ENCODE measurements at places on chromosomes 1 and 21. TPM values are rescaled to one million over a fixed set of nuclear protein-coding genes. Genes with fewer than 3 reads are reported as not detected.
A peak's percentile ranks its signal among the peaks of the same experiment; 100 is the strongest.

Gene SYNC
- total RNA-seq: 16.4 TPM

Gene PRAMEF13
- total RNA-seq: not detected

GRCh38 chr1:23177438-23178380, 9.1 kb upstream of the LUZP1 start:
- peak; percentile 70 for DNase-seq

GRCh38 chr1:195591917-195592672, 1016.1 kb downstream of the KCNT2 start:
- DNase-seq: no peak

DNA sequence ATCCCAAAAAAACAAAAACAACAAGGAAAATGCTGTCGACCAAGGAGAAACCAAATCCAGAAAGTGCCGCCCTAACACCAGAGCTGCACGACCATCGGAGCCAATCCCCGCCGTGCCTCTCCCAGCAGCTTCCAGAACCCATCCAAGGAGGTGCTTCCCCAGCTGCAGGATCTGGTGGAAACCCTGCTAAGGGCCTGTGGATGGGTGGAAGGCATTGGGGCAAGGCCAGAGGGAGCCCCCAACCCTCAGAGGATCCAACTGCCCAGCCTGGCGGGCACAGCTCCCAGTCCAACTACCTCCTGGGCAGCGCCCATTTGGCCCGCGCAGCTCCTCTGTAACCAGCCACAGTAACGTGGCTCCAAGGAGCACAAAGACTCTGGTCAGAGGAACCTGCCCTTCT, 81.6 kb downstream of the NPHP4 start:
- DNase-seq: no peak

GRCh38 chr1:113442131-113442530, 51.8 kb downstream of the MAGI3 start:
- DNase-seq: no peak

DNA sequence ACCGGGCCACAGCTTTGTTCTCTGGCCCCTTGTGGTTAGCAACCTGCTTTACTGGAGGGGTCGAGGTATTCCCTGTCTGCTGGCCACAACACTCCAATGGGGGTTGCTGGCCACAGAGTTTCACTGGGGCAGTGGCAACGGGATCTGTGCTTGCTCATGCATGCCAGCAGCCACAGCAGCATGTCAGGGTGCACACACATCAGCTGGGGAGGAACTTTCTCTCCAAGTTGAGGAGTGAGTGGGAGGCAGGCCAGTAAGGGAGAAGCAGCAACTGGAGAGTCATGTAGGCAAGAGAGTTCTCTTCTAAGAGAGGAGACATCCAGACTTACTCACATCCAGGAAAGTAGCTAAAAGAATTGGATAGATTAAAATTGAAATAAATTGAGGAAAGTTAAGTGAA, 38.0 kb downstream of the SAMD13 start:
- no peak for DNase-seq

DNA sequence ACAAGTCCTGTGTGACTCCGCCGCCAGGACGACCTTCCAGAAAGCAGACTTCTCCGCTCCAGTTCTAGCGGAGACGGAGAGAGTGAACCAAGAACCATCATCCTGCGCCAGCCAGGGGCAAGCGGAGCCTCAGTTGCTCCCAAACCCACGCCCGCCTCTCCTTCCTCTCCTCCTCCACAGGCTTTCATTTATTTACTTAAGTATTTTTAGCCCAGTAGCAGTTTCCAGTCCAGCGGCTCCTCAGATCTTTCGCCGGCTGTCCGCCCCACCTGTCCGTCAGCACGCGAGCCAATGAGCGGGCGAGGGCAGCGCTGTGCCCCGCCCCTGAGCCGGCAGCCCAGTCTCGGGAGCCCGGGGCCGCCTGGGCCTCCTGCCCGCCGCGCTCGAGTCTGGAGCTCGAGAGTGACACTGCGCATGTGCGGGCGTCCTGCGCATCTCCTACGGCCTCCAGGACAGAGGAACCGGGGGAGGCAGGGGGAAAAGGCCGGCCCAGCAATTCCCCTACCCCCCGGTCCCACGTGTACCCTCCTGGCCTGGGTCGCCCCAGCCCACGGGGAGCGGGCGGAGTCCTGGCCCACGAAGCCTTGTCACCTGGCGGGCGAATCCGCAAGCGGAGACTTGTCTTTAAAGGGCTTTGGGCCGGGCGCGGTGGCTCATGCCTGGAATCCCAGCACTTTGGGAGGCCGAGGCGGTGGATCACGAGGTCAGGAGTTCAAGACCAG, at the start of gene FALEC:
Gene FALEC, plus strand, starts transcription at position 425 of the 722 bp plus-strand sequence.
- DNase-seq: peak; percentile 96

DNA sequence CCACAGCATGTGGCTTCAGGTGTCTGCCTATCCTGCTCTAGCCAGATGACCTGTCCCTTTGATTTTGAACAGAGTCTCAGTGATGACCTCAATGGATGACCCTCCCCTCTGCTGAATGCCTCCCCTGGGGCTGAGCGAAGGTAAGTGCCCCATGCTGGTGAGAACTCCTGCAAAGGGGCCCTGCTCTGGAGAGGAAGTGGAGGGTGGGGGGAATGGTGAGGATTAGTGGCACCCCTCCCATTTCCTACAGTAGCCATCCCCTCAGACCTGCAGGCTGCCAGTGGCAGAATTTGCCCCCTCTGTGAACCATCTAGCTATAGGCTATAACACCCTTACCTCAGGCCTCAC, 3.7 kb upstream of the PMVK start:
- DNase-seq: no peak

DNA sequence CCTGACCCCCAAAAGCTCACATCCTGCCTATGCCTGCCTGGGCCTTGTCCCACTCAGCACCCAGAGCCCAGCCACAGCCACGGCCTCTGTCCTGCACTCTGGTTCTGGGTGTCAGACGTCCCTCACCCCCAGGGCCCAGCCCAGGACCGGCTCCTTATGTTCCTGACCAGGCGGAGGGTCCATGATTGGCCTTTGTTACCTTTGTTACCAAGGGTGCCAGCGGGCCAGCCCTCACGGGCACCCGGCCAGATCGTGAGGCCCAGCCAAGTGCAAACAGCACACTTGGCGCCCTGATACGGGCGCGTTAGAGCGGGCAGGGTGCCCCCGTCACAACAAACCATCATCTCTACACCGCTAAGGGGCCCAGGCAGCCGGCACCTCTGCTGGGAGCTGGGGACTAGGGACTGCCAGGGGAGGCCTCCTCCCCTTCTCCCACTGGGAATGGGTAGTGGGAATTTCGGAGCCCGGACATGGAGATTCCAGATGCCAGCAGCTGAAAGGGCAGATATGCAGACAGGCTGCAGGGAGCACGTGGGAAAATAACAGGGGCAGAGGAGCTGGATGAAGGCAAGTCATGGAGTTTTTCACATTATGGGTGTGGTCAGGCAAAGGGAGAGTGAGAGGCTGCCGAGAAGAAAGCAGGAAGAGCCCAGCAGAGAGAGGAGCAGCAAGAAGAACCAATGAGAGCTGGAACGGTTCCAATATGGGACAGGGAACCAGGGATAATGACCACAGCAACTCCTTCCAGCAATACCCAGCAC, 22.1 kb downstream of the HSPG2 start:
- peak; percentile 59 for DNase-seq

GRCh38 chr1:20493309-20493708, 7.3 kb upstream of the CAMK2N1 start:
- no peak for DNase-seq

DNA sequence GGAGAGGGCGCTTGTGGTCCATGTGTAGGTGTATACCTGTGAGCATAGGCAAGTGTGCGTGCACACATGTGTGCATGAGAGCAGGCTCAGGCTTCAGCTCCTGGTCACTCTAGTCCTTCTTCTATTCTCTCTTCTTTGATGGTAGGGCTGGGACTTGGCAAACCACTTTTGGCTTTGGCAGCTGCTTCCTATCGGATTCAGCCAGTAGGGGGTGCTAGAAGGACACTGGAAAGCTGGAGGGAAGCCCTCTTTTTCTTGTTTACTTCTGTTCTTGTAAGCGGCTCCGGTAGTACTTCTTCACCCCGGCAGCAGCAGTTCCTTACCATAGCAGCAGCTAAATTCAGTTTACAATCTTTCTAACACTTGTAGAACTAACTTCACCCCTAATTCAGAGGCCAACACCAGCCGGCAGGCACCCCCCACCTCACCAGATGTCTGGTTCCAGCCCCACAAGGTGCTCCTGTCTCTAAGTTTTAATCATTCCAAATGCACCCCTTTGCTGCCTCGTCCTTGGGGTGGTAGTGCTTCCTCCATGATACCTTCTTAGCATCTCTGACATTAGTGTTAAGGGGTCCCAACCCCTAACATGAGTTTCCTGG, 25.1 kb downstream of the NENF start:
- DNase-seq: no peak

DNA sequence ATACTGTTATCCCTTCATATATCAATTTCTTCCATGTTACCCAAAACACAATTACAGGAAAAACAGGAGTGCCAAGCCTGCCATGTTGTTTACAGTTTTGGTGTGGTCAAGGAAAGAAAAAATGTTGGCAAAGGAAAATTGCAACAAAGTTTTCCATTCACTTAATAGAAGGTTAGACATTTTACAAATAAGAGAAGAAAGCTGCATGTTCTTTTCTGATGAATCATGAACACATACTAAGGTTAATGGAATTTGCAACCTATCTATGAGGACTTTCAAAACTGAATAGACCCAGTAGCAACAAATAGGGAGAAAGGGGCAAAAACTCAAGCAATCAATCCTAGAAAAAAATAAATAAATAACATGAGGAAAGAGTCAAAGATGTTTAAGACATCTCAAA, 556.7 kb downstream of the DPYD start:
- DNase-seq: no peak

DNA sequence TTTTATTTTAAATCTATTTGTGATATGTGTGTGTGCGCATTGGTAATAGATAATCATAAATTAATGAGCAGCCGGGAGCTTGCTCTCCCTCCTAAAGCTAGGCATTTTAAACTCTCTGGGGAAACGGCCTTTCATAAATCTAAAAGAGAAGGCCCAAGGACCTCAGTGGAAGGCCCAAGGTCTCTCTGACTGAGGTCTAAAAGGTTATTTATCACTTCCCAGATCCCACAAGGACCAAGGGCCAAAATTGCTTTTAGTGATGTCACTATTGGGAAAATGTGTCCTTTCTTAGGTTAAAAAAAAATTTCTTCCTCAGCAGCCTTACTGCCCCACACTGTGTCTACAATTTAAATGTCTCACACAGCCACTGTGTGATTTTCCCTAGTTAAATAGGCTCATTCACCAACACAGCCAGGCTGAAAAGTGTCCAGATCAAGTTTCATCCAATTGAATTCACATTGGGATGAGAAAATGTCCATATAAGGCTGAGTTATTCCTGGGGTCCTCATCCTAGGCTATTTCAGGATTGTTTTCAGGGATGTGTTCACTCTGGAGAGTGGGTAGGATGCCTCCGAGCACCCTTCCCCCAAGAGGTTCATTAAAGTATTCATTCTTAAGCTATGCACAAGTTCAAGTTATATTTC, 46.1 kb downstream of the SLC44A3 start:
- no peak for DNase-seq
